Cerebellar nuclear complex (tissue), 1 donor: ENCODE measurements at places on chromosomes 4 and X.

- no peak for DNase-seq
Observed at GRCh38 chrX:17052793-17053192, 106.3 kb downstream of the REPS2 start.

DNA sequence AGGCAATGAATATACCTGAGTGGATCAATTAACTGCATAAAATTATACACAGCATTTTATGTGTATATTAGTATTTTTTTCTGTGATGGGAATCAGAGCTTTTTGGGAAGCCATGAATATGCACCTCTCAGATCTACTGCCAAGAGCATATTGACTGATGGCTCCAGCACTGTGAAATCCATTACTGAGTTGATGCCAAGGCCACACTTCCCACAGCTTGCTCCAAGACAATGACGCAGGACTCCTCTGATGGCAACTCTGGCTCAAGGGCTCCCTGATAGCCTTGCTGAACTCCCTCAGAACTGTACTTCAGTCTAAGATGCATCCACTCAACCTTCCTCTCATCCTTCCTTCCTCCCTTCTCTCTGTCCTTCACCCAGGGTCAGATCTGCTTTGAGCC is 82.7 kb downstream of the OTC start:
- no peak for DNase-seq

DNA sequence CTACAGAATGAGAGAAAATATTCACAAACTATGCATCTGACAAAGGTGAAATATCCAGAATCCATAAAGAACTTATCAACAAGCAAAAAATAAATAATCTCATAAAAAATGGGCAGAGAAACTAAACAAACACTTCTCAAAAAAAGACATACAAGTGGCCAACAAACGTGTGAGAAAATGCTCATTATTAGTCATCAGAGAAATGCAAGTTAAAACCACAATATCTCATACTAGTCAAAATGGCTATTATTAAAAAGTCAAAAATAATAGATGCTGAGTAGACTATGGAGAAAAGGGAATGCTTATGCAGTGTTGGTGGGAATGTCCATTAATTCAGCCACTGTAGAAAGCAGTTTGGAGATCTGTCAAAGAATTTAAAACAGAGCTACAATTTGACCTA is 533.3 kb downstream of the TMA16 start:
- DNase-seq, result no peak

- DNase-seq, result no peak
Observed at GRCh38 chr4:55896622-55897021, 43.2 kb downstream of the EXOC1 start.

DNA sequence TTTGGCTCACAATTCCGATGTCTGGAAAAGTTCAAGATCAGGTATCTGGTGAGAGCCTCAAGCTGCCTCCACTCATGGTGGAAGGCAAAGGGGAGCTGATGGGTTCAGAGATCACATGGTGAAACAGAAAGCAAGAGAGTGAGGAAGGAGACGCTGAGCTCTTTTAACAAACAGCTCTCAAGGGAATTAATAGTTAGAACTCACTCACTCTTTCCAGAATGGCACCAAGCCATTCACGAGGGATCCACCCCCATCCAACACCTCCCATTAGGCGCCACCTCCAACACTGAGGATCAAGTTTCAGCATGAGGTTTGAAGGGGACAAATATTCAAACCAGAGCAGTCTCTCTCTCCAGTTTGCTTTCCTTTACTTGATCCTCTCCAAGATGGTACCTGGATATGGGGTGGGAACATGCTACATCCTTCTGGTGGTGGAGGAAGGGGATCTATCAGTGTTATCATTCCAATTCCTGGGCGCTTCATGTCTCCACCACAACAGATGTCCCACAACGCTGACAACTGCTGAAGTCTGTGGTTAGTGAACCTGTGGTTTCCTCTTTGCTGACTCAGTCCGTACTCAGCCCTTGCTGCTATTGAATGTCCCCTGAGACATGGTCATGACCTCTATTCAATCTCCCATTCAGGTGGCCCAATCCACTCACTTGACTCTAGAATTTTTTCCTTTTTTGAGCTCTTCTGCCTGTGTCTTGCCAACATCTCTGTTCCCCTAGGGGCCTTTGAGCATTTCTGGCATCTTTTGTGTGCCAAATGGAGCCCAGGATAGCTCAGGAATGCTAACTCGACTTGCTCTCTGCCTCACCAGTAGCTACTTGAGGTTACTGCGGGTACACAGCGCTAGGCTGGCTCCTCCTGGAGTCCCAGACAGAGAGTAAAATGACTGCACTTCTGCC is 395.2 kb downstream of the MID1IP1 start:
- no peak for DNase-seq

GRCh38 chr4:23923840-23924239 is 34.0 kb upstream of the PPARGC1A start:
- no peak for DNase-seq

- DNase-seq, result no peak
Observed at GRCh38 chr4:168441412-168441811, 38.9 kb downstream of the DDX60L start.

GRCh38 chr4:71186566-71187403 is 152.0 kb upstream of the SLC4A4 start:
- DNase-seq, result no peak

GRCh38 chrX:143296521-143296920 is 220.8 kb downstream of the SPANXN3 start:
- no peak for DNase-seq

- no peak for DNase-seq
Observed at GRCh38 chr4:180947425-180947824, 1295.8 kb upstream of the TENM3 start.
